ENCODE measurements at places on chromosomes 5 and 9.

GRCh38 chr9:112029921-112030444 is 133.4 kb downstream of the UGCG start:
- no peak for DNase-seq

- no peak for DNase-seq
These were observed 98.9 kb downstream of the F2RL2 start for GRCh38 chr5:76524101-76524835.

DNA sequence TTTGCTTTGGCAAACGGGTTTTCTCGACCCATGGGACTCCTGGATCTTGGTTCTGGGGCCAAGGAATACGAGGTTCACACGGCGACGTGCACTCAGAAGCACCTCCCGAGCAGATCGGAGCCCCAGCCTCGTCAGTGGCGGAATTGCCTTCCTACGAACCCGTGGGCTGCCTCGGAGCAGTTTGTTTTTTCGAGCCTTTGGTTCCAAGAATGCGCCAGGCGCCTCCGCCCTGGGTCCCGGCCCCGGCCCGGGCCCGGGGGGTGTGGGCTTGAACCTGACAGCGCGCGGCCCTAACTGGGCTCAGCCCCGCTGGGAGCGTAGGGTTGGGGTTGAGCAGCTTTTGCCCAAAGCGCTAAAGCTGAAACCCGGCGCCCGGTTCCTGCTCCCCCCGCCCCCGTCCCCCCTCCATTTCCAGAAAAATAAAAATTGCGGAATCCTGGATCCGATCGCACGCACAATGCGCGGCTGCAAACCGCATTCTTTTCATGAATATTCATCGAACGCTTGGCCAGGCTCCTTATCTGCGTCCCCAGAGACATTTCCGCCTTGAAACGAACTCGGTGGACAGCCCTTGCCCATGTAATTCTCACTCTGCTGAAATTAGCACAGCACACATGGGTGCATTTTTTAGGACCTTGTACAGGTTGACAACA is 1.0 kb downstream of the BASP1 start:
- DNase-seq = peak; percentile 9

DNA sequence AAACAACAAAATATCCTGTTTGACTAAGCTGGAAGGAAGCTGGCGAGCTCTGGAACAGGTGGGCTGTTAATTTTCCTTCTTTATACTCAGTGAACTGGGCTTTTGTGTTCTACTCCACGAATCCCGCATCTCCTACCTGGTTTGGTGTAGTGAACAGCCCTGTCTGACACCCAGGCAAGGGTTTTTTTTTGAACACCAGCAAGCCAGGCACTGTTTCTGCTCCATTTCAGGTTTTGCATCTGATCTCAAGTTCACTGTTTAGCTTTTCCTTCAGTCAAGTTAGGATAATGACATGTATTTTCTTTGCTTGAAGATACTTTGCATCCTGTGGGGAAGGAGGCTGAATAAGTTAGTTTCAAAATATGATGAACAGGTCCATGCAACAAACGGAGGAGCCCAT is 204.5 kb downstream of the SEMA6A start:
- no peak for DNase-seq

GRCh38 chr9:134306636-134307600 is 19.3 kb upstream of the RXRA start:
- DNase-seq = no peak

GRCh38 chr5:77157732-77158532 is 52.5 kb upstream of the PDE8B start:
- DNase-seq = no peak

DNA sequence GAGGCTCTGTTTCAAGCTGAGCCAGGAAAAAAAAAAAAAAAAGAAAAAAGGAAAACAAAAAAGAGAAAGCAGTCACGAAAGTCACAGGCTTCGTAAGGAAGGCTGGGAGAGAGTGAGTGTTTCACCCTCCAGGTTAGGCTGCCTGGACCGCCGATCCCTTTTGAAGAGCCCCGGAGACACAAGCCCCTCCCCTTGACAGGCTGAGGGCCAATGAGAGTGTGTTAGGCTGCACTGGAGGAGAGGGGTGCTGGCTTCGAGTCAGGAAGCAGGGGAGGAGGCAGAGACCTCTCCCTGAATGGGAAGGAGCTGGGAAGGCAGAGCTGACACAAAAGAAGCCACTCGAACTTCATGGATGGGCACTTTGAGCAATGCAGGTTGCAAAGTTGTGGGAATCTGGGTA is at the start of gene NMUR2:
NMUR2 (minus strand) TSS at position 135 of the 400 bp plus-strand sequence. CDS start 166 bp downstream, outside the sequence.
- DNase-seq = no peak

GRCh38 chr5:156698323-156698722 is 151.8 kb upstream of the PPP1R2B start:
- no peak for DNase-seq
